ENCODE measurements at places on chromosomes 6 and 20.
A peak's percentile ranks its signal among the peaks of the same experiment; 100 is the strongest.

DNA sequence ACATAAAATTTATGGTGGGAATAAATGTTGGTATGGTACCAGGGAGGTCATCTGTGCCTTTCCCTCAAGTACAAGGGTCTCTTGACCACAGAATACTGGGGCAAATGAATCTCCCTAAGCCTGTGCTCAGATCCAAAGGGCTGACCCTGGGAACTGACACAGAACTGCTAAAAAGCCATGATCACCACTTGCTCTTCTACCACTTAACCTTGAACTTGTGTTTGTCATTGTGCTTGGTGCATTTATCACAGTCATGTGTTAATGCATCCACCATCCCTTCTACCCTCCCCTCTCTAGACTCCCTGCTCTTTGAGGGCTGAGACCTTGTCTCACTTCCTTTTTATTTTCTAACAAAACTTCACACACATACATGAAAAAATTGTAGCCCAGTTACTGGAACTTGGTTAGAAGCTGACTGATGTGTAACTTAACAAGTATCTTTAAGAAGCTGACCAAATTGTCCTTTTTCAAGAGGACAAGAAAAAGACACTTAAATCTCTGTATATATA lies 46.1 kb upstream of the PBOV1 start:
- DNase-seq, result no peak

- DNase-seq, result no peak
Observed at GRCh38 chr6:158381214-158381613, 68.9 kb downstream of the TULP4 start.

- DNase-seq, result no peak
Observed at GRCh38 chr6:81808851-81809570, 56.5 kb upstream of the TENT5A start.

DNA sequence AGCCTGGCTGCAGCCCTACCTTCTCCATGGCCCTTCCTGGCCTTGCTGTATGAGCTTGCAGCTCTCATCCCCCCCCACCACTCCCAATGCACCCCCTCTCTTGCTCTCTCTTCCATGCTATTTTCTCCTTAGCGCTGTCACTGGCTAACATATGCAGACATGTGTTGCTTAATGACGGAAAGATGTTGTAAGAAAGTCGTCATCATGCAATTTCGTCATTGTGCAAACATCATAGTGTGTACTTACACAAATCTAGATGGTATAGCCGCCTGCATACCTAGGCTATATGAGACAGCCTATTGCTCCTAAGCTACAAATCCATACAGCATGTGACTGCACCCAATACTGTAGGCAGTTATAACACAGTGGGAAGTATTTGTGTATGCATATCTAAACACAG lies 27.0 kb downstream of the ANGPT4 start:
- DNase-seq, result no peak

DNA sequence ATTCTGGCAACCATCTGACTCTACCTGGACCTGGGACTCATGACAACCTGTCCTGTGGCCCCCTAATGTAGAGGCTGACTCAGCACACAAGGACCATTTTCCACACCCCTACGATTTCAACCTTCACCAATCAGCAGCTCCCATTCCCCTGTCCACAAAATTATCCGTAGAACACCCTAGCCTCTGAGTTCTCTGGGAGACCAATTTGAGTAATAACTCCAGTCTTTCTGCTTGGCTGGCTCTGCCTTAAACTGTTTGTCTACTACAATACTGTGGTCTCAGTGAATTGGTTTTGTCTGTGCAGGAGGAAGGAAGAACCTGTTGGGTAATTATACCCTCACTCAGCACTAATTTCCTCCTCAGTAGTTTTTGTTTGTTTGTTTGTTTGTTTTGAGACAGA lies 99.3 kb upstream of the MRPS10 start:
- no peak for DNase-seq

DNA sequence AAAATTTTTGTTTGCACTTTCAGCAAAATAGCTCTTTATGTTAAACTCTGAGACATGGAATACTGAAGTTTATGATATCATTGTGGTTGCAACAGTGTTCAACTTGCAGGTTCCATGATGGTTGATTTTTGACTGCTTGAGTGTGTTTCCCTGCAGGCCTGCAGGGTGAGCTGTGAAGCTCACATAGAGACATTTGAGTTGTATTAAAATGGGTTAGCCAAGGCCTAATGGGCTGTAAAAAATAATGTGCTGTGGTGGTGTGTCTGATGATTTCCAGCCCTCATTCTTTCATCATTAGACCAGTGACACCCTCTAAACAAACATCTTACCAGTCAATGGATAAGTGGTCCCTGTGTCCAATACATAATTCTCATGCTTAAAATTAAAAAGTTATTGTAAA lies 321.4 kb downstream of the FARS2 start:
- DNase-seq, result no peak

- DNase-seq, result no peak
Observed at GRCh38 chr20:11057624-11058023, 383.8 kb upstream of the JAG1 start.

- no peak for DNase-seq
Observed at GRCh38 chr6:149470948-149471347, 13.9 kb downstream of the ZC3H12D start.

DNA sequence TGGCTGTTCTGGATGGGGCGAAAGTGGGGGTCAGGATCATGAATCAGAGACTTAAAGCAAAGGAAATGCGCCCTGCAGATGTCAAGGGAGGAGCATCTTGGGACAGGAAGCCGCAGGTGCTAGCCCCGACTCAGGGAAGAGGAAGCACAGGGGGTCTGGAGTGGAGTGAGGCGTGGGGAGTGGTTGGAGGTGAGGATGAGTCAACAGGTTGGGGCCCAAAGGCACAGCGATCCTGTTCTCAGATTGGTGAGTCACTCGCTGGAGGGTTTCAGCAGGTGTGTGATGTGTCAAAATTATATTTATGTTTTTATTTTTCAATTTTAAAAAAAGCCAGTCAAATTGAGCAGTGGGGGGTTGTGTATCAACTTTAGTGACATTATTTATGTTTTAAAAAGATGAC lies 19.0 kb downstream of the PACSIN1 start:
- peak; percentile 15 for DNase-seq

DNA sequence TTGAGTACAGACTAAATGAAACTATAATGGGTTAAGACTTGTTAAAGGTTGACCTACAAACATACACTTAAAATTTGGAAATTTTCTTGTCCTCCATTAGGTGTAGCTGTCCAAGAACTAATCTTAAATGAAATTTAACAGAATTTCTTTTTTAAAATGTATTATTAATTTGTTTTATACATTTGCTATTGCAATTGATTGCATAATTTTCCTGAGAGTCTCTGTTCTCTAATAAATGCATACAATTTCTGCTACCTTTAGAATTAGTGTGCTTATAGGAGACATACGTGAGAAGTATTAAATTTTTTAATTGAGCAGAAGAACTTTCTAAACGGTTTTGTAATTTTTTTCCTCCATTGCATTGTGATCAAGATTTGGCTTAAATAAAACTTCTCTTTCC lies 1.5 kb downstream of the FAM135A start:
- no peak for DNase-seq

DNA sequence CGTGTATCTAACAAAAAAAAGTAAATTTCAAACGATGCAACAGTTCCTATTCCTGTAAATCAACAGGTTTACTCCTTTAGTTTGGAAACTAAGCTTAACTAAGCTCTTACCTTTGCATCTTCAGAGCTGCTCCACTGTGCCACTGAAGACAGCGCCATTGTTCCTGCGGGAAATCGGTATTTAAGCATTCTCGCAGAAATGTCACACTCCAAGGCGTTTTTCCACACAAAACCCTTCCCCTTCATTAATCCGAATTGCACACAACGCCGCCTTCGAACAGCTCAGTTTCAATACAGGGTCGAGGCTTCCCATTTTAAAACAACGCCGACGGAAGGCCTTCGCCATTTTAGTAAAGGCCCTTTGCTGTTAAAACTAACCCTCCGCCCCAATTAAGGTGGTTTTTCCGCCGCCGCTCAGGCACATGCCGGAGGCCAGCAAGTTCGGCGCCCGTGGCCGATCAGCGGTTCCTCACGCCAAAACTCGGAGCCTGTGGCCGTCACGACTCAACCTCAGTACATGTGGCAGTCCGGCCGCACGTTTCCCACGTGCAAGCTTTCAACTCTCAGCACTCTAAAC lies 35.4 kb upstream of the SYNCRIP start:
- DNase-seq, result no peak

GRCh38 chr6:93580446-93580845 lies 161.1 kb upstream of the EPHA7 start:
- no peak for DNase-seq

- peak; percentile 23 for DNase-seq
Observed at GRCh38 chr20:33791959-33792597, 19.1 kb upstream of the CHMP4B start.

DNA sequence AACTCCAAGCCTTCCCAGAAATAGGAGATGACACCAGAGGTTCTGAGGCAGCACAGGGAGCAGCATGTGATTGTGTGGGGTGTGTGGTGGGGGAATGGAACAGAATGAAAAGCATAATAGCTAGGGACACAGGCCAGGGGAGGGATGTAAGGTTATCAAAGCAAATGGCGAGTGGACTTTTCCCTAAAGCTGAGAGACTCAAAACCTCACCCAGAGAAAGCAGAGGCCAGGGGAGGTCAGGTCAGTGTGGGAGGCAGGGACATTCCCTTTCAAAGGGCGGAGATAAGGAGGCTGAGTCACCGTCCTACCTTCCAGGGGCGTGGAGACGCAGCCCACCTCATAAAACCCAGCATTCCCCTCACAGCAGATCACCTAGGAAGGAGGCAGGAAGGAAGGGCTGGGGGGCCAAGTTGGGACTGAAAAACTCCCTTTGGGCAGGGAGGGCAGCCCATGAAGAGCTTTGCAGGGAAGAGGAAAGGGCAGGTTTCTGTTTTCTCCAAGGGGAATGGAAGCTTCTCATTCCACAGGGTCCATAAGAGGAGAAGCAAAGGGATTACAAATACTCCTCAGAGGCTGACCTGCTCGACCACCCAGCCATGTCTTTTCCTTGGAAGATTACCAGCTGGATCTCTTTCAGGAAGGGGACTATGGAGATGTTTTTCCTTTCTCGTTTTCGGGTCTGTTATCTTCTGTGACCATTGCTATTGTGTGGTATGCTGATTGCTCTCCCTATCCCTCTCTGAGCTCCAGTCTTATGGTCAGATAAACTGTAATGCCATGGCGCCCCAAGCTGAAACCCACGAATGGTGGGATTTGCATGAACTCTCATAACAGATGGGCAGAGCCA lies 9.6 kb upstream of the LY6G5C start:
- DNase-seq, result no peak

GRCh38 chr6:44651604-44652003 lies 264.1 kb downstream of the CDC5L start:
- no peak for DNase-seq

DNA sequence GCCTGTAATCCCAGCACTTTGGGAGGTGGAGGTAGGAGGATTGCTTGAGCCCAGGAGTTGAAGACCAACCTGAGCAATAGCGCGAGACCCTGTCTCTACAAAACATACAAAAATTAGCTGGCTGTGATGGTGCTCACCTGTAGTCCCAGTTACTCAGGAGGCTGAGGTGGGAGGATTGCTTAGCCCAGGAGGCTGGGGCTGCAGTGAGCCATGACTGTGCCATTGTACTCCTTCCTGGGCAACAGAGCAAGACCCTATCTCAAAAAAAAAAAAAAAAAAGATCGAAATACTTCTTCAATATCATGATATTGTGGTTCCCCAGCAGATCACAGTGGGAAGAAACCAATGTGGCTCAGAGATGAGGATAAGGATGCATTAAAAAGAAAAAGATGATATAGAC lies 47.6 kb downstream of the SOBP start:
- DNase-seq, result no peak

GRCh38 chr20:48686238-48687116 lies 141.3 kb downstream of the PREX1 start:
- DNase-seq, result no peak

DNA sequence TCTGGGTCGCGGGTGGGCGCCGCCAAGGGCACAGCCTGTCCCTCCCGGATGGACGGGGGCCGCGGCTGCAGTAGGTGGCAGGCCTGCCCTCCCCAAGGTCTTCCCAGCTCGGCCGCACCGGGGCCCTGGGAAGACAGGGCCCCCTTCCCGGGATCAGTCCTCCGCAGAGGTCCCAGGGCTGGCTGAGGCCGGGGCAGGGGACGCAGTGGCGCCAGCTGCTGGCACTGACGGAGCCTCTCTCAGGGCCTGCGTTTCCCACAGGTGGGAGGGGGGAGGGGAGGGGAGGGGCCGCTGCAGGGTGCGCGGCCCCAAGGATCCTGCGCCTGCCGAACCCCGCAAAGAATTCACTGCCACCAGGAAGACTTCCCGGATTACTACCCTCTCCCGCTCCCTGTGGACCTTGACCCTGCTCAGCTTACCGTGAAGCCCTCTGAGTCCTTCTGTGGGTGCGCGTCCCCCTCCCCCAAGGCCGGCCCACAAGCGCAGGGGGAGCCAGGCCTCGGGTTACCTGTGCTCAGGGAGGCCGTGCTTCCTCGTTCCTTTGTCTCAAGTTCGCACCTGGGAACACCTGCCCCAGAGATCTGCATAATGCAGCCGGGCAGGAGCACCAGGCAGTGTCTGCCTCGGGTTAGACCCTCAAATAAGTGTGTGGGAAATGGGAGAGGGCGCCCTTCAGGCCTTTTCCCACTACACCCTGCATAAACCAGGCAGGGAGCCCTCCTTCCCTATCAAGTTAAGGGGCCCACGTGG lies 5.1 kb downstream of the LZTS3 start:
- DNase-seq, result no peak

GRCh38 chr6:87742106-87742505 lies 40.1 kb upstream of the AKIRIN2 start:
- no peak for DNase-seq

DNA sequence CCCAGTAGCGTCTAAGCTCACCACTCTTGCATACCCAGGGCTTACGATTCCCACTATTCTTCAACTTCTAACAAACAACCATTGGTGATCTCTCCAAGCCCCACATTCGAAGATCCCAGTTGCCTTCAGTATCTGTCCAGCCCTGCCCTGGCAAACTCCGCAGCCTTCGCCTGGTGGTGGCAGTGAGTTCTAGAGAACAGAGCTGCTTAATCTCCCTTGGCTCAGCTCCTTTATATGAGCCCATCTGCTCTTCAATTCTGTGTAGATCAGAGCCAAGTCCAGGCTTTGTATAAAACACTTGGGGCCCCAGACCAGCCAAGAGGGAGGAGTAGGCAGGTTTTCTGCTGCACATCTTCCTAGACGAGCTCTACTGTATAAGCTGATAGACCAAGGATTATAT lies 193.3 kb downstream of the PHACTR1 start:
- DNase-seq, result no peak

DNA sequence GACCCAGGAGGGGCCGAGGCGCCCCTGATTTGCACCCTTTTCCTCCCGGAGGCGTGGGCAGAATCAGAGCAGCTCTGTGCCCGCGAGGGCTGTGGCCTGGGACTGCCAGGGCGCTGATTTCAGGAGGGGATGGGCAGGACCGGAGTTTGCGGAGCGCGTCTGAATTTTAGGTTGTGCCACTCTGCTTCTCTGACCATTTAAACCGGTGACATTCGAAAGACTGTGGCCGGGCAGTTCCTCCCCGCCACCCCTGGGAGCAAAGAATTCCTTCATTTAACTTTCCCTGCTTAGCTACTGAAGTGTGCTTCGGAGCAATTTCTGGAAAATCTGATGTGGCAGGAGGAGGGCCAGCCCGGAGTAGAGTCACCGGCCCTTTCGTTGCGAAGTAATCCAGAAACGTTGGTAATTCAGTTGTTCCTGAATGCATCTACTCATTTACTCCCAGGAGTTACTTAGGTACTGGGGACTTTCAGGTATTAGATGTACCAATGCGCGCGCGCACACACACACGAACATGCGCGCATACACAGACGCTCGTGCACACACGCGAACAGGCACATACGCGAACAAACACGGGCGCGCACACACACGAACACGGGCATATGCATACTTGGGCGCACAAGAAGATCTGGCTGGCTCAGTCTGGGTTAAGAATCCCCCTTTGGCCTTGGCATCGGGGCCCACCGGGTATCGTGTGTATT lies 568 bp downstream of the CCDC170 start:
- no peak for DNase-seq
